ENCODE measurements at places on chromosomes 3 and 15.

GRCh38 chr15:25713736-25714537 lies 149.2 kb downstream of the ATP10A start:
- DNase-seq: no peak

DNA sequence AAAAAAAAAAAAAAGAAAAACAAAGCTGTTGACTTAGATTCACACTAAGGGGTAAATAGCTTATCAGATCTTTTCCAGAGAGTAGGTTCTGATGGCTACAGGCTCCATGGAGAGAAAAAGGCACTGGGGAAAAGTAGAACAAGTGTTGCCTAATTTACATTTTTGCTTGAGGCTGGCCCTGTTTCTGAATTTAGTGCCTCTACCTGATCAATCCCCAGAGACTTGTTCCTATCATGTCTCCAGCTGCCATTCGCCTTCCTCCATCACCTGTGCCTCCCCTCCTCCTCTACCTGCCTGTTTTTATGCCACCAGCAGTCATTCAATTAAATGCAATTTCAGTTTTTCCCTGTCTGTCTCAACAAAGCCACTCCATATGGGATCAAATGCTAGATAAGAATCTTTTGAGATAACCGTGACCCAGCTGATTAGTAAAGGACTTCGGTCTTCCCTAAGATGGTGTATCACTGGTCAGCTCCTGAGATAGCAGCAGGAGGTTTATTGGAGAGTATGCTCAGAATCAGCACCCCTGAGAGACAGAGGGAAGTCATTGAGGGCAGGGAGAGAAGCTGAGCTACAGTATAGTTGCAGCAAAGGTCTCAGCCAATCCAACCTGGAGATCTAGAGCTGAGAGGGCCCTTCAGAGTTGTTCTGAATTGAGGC lies 88.1 kb upstream of the GADL1 start:
- DNase-seq: no peak

DNA sequence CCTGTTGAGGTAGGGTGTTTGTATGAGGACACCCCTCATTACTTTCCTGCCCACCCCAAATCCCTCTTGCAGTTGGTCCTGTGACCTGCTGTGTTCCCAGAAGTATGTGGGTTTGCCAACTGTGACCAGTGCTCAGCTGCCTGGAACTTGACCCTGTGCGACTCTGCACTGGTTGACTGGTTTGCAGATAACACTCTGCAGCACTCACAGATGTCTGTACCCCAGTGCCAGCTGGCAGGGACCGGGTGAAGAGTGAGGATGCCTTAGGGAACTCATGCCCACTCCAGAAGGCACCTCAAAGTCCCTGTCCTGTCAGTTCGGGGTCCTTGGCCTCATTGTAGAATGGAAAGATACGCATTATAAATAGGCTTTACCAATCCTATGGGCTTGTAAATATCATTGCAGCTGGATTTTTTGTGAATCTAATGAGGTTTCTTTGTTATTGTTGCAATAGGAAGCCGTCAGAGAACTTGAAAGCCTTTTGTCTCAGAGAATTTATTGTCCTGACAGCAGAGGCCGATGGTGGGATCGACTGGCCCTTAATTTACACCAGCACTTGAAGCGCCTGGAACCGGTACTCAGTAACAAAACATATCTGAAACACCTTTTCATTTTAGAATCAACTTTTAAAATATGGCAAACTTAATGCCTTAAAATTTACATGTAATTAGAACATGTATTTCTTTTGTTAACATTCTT lies 18.2 kb downstream of the FAN1 start:
- DNase-seq: no peak

GRCh38 chr3:13483988-13484695 lies 4.0 kb downstream of the HDAC11 start:
- no peak for DNase-seq

GRCh38 chr3:193955719-193956118 lies 180.2 kb upstream of the HES1 start:
- no peak for DNase-seq

DNA sequence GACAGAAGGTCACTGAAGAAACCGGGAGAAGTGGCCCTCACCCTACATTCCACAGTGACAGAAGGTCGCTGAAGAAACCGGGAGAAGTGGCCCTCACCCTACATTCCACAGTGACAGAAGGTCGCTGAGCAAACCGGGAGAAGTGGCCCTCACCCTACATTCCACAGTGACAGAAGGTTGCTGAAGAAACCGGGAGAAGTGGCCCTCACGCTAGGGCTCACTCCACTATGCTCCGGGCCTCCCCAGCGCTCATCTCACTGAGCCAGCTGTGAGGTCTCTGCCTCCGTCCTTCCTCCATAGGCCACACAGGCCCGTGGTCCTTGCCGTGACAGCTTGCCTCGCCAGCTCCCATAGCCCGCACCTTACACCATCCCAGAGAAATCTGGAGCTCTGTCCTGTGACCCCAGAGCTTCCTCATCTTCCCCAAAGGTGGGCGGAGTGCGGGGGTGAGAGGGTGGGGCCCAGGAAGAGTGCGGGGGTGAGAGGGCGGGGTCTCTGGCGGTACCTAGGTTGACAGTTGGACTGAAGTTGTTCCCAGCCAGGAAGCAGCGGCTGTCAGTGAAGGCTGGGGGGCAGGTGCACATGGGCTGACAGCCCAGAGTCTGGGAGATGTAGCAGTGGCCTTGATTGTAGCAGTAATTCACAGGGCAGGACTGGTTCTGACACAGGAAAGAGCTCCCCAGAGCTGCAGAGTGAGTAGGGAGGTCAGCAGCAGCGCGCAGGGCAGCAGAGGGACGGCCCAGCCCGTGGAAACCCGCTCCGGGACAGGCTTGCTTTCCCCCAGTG lies 32.0 kb downstream of the MUC20 start:
- DNase-seq: no peak

DNA sequence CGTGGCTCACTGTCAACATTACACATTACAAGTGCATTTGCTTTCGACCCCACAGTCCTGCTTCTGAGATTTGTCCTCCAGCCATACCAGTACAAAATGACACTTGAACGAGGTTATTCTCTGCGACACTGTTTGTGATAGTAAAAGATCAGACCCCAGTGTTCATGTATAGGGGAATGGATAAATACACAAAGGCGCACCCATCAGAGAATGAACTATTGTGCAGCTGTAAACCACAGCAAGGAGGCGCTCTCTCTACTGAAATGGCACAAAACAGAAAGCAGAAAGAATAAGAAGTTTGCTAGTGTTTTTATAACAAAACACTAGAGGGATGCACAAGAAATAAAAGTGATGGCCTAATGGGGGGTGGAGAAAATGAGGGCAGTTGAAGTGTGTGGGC lies 4.9 kb upstream of the CHSY1 start:
- no peak for DNase-seq

GRCh38 chr3:185470323-185470722 lies 28.5 kb downstream of the TMEM41A start:
- no peak for DNase-seq

- DNase-seq: no peak
Measured at GRCh38 chr3:191324936-191325335, 4.3 kb upstream of the CCDC50 start.

DNA sequence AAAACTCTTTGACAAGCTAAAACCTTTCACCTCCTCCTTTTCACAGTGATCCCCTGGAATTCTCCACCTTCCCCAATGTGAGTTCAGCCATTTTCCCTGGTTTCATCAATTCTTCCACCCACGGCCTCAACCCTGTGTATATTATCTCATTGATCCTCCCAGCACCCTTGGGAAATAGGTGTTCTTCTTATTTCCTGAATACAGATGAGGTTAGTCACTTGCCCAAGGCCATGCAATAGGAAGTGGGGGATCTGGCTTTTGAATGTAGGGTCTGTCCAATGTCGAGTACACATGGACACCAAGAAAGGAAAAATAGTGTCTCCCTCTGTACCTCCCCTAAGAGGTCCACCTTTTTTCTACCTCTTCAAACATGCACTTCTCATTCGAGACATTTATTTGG lies 262.8 kb upstream of the ST8SIA2 start:
- DNase-seq: no peak

- no peak for DNase-seq
Measured at GRCh38 chr3:42557854-42558253, 23.9 kb downstream of the SEC22C start.

GRCh38 chr3:125035217-125035616 lies 20.6 kb downstream of the HEG1 start:
- DNase-seq: no peak

GRCh38 chr15:40313531-40314398 lies 6.0 kb upstream of the PLCB2 start:
- DNase-seq: no peak

GRCh38 chr15:76340198-76340802 lies 3.7 kb downstream of the ISL2 start:
- DNase-seq: no peak

DNA sequence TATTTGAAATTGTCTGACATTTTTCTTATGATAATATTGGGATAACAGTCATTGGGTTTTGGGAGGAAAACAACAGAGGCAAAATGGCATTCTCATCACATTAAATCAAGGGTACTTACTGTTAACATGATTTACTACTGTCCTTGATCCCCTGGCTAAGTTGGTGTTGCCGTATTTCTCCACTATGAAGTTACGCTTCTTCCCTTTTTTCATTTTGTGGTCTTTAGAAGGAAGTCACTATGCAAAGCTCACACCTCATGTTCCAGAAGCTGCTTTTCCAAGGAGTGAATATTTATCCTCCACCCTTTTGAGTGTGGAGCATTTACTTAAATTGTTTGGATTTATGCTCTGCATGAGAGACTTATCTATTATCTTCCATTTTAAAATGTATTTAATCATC lies 63.7 kb downstream of the ALCAM start:
- DNase-seq: no peak

DNA sequence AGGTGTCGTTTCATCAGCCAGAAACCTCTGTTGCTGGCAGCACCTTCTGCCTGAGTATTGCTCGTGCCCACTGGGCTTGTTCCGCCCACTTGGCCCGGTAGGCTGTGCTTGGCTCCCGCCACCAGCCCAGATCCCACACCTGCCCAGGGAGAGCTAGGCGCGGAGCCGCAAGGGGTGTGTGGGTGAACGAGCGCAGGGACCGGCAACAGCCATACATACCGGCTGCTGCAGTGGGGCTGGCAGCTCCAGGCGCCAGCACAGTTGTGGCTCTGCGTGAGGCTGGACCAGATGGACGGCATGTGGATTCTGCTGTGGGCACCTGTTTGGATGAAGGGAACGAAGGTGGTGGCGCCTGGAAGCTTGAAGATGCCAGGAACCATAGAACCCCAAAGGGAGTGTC lies 331.5 kb upstream of the MCTP2 start:
- no peak for DNase-seq

- no peak for DNase-seq
Measured at GRCh38 chr3:10992017-10992942, at the start of gene SLC6A1. TSS of gene SLC6A1 (plus strand) at chr3:10992748. CDS start at chr3:11017212, 24,464 bp downstream.

GRCh38 chr15:59020322-59020721 lies 32.9 kb downstream of the RNF111 start:
- DNase-seq: no peak

GRCh38 chr15:94912760-94913159 lies 681.4 kb downstream of the MCTP2 start:
- no peak for DNase-seq
